ENCODE measurements at places on chromosomes 16 and 17.

DNA sequence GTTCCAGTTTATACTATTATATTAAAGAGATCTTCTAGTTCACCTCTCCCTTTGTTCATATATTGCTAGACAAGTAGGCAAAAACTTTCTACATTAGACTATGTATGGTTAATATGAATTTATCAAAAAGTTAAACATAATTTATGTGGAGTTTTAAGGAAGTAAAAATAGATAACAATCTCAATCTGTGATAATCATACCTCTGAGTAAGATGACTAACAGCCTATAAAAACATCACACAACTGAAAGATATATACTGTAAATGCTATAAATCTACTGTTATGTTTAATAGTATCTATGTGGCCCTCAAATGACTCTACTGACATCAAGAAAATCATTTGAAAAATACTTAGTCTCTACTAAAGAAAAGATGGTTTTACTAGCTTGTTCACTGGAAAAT is 37.1 kb downstream of the AP1G1 start:
- DNase-seq, result no peak

DNA sequence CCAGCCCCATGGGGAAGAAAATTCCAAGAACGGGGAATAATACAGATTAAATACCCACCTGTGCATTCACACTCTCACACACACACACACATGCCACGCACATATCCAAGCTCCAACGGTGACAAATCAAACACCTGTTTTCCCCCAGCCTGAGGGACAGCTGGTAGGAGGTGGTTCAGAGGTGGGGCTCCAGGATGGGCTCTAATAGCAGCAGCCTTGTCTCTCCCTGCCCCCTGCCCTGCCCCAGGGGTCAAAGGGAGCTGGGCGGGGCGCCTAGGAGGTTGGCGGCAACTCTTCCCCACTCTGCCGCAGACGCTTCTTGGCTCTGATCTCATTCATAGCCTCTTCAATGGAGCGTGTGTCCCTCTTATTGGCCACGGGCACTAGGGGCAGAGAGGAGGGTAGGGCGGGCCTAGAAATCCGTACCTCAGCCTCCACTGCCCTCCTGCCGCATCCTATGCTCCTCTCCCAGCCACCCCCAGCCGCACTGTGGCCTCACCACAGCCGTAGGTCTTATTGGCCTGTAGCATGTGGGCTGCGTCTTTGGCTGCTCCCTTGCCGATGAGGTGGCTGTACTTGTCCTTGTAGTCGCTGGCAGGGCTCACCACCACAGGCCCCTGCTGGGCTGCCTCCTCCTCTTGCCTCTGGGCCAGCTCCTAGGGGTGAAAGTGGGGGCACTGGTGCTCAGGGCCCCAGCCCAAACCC is 8.2 kb downstream of the SPAG7 start:
- DNase-seq, result no peak

GRCh38 chr16:6571044-6571443 is 761.6 kb upstream of the RBFOX1 start:
- DNase-seq, result no peak

- no peak for DNase-seq
Observed at GRCh38 chr16:85238233-85238647, 126.0 kb upstream of the CIBAR2 start.

GRCh38 chr17:48394821-48395220 is 35.2 kb downstream of the SKAP1 start:
- no peak for DNase-seq
